Chondrocyte (in vitro differentiated cells): ENCODE measurements at places on chromosomes 1 and 21. TPM values are rescaled to one million over a fixed set of nuclear protein-coding genes. Genes with fewer than 3 reads are reported as not detected.

Gene C1orf167
- 0.36 TPM in 1 of 3 replicates, not detected in the others for total RNA-seq

DNA sequence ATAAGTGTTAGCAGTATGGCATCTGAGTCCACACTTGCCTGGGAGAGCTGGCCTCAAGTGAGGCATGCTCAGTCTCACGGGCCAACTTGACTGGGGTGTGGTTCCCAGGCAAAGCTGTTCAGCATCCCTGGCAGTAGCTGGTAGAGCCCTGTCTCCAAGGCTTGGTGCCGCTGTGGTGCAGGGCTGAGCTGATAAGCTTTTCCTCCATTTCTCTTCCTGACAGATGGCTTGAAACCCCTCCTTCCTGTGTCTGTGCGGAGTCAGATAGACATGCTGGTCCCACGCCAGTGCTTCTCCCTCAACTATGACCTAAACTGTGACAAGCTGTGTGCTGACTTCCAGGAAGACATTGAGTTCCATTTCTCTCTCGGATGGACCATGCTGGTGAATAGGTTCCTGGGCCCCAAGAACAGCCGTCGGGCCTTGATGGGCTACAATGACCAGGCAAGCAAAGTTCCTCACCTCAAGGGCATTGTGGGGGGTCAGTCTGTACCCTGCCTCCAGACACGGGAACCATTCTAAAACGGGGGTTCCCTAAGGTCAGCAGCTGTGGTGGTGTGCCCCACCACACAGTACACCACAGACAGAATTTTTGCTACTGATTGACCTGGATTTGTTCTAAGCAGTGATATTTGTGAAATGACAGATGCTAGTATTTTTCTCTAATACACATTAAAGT lies 13.7 kb upstream of the MIIP start:
- DNase-seq: no peak
- no peak overlapping the region for H3K4me3 ChIP-seq
- no peak overlapping the region for H3K27ac ChIP-seq
- no peaks in the 10 kb centered on the region for H3K4me1 ChIP-seq
- peaks cover 52% of the 10 kb centered on the region for H3K36me3 ChIP-seq

Gene KCNE2
- total RNA-seq: 0.35 TPM in 1 of 3 replicates, not detected in the others

Gene KRTAP6-1
- not detected in 3 replicates for total RNA-seq

DNA sequence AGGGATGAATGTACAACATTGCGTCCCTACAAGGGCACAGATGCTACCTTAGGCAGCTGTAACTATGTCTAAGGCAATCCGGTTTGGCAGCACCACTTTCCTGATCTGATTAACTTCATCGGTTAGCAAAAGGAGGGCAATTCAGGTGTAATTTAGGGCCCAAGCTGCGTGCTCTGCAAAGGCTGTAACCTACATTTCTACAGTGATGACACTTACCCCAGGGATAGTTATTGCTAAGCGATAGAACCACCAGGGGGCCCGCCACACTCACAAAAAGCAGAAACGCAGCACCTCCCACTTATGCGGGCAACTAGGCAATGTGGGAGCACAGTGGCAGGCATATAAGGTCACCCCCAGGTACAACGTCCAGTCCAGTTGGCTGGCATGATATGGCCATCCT lies 113.5 kb downstream of the GDAP2 start:
- peaks cover 47% of the 10 kb centered on the region for H3K4me1 ChIP-seq
- H3K27me3 ChIP-seq: no peaks in the 10 kb centered on the region
- H3K4me3 ChIP-seq: no peak overlapping the region

GRCh38 chr1:61358770-61359455 lies 276.6 kb downstream of the NFIA start:
- no peak overlapping the region for H3K4me3 ChIP-seq
- H3K4me1 ChIP-seq: peaks cover 27% of the 10 kb centered on the region
- no peak for DNase-seq
- peak overlapping the region; percentile 41 for H3K27ac ChIP-seq
- H3K36me3 ChIP-seq: peaks cover 18% of the 10 kb centered on the region

DNA sequence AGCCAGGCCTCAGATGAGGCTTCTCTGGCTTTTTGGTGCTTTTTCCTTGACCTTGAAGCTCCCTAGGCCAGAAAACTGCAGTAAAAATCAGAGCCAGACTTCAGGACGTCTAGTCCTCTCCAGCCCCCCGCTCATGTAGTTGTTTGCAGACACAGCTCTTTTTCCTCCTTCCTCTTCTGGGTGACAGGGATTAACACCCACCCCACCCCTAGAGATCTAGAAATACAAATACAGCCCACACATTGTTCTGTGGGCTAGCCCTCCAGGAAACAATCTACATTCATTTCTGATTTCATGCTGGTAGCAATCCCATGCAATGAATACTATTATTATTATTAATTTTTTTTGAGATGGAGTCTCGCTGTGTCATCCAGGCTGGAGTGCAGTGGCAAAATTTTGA lies 9.9 kb upstream of the CLSTN1 start:
- H3K27me3 ChIP-seq: no peaks in the 10 kb centered on the region
- H3K36me3 ChIP-seq: no peaks in the 10 kb centered on the region
- peaks cover 9% of the 10 kb centered on the region for H3K4me1 ChIP-seq
- H3K4me3 ChIP-seq: no peak overlapping the region

GRCh38 chr1:47561523-47562007 lies 123.7 kb downstream of the FOXD2 start:
- no peak for DNase-seq
- peaks cover 42% of the 10 kb centered on the region for H3K27me3 ChIP-seq
- H3K27ac ChIP-seq: no peak overlapping the region
- peaks cover 1% of the 10 kb centered on the region for H3K36me3 ChIP-seq
- H3K4me3 ChIP-seq: no peak overlapping the region
- H3K4me1 ChIP-seq: peaks cover 19% of the 10 kb centered on the region
